ENCODE measurements at places on chromosomes 6 and 20.

- no peak for DNase-seq
Measured at GRCh38 chr6:15143086-15143485, 102.8 kb upstream of the JARID2 start.

DNA sequence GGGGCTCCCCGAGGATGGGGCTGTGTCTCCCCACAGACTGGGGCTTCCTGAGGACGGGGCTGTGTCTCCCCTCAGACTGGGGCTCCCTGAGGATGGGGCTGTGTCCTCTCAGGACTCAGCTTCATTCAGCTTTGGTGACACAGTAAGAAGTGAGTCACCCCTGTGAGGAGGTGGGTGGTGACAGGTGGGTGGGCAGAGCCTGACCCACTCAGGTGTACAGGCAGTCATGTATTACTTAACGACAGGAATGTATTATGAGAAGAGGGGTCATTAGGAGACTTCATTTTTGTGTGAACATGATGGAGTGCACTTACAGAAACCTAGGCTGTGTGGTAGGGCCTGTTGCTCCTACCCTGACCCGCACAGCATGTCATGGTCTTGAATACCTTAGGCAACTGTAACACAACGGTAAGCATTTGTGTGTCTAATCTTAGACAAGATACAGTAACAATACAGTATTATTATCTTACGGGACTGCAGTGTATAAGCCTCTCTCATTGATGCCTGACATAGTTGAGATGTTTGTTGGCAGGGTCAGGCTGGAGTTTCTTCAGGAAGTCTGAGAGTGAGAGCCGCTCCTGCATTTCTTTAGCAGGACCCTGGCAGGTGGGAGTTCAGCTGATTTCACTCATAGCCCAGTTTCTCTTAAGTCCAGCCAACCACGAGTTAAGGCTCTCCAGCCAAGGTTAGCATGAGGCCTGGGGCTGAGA, 10.9 kb upstream of the PGC start:
- DNase-seq = no peak

DNA sequence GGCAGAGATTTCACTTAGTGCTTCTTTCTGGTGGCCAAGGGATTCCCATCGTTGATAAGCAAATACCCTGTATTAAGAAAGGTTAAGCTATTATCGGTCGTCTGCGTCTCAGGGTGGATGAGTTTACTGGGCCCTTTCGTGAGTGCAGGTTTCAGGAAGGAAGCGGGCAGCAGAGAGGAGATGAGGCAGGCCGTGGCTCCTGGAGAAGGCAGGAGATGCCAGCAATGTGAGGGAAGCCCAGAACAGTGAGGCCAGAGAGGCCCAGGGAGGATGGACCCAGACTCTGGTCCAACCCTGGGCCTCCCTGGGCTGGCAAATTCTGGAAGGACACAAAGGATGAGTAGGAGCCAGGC, 11.2 kb downstream of the TFEB start:
- no peak for DNase-seq

DNA sequence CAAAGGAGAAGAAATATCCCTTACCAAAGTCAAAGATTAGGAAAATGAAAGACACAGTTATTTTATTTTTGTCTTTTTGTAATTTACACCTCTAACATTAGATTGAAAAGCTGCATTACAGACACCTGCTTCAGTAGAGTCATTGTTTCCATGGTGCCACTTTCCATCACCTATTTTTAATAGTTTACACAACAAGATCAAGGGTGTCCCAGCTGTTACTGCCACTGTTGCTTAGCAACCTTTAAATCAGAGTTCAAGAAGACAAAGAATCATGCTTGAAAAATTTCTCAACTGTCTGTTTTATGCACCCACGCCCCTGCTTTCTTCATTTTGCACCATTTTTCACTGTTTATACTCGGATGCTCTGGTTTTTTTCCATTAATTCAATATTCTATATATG, 668.2 kb upstream of the GJE1 start:
- no peak for DNase-seq

GRCh38 chr6:139172151-139172550, 37.3 kb downstream of the HECA start:
- DNase-seq = no peak

GRCh38 chr20:44129911-44130718, 56.9 kb downstream of the JPH2 start:
- DNase-seq = no peak

DNA sequence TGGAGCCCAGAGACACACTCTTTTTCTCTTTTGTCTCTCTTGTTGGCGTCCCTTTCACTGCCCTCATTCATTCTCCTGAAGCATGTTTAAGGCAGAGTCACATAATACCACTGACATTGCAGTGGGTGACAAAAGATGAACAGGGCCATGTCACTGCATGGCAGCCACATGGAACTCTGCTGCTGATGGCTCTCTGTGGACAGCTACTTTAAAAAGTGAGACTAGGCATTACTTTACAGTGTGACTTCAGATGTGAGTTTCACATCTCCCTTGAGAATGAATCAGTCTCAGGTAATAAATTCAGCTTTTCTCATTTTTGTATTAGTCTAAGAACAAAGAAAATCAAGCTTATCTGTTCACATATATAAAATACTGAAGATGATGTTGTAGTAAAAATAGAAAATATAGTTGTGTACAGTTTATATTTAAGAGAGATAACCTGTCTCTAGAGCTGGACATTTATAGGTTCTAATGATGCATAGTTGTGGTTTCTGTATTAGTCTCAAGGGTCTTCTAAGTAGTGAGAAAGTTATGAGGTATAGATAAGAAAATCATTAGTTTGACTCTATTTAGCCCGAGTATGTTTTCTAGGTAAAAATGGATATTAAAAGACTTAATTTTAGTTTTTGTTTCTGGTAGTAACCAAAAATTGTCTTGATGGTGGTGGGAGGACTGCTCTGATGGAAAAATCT, 6.1 kb downstream of the MRS2 start:
- no peak for DNase-seq

- no peak for DNase-seq
Measured at GRCh38 chr6:47111685-47112084, 69.6 kb upstream of the ADGRF1 start.

GRCh38 chr6:159959976-159960384, 8.9 kb upstream of the IGF2R start:
- no peak for DNase-seq

GRCh38 chr20:3628502-3629314, 34.5 kb downstream of the GFRA4 start:
- no peak for DNase-seq

- no peak for DNase-seq
Measured at GRCh38 chr6:133079901-133080300, 161.3 kb upstream of the EYA4 start.

- DNase-seq = no peak
Measured at GRCh38 chr6:40583709-40584108, 3.5 kb downstream of the LRFN2 start.

DNA sequence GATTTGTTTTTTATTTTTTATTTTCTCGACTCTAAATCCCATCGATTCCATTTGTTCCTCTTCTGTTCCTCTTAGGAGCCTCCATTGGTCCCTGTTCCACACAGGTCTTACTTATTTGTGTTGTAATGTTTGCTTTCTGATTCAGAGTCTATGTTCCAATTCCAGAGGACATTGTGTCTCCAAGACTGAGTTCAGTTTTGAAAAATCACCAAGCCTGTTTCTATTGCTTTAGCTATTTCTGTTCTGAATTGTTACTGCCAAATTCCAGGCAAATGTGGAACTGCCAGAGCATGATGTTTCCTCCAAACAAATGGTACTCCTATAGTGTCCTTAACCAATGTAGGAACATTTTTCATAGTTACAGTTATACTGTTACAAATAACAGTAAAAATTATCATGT, 270.9 kb upstream of the SPTLC3 start:
- DNase-seq = no peak

- DNase-seq = no peak
Measured at GRCh38 chr6:33622456-33623431, 1.6 kb downstream of the ITPR3 start.

GRCh38 chr20:38471987-38472512, 593 bp upstream of the RALGAPB start:
- DNase-seq = no peak

GRCh38 chr6:47157653-47158219, 115.6 kb upstream of the ADGRF1 start:
- DNase-seq = no peak

DNA sequence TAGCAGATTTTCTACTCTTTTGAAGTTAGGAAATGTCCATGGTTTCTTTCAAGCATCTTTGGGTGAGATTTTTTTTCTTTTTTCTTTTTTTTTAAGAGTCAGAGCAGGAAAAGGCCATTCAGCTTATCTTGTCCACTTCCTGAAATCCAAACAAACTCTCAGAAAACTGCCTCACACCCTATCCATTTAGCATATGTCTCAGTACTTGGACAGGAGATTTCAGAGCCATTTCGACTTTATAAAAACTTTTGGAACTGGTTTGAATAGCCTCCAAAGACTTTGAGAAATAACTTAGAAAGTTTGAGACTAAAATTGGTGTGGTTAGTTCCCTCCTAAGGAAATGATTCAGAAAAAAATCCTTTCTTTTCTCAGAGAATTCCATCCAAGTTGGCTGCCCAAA, 125.1 kb downstream of the MYLK4 start:
- DNase-seq = no peak

GRCh38 chr6:150806790-150807189, 58.7 kb upstream of the MTHFD1L start:
- DNase-seq = no peak

GRCh38 chr6:165940366-165940765, 227.3 kb downstream of the TBXT start:
- no peak for DNase-seq

DNA sequence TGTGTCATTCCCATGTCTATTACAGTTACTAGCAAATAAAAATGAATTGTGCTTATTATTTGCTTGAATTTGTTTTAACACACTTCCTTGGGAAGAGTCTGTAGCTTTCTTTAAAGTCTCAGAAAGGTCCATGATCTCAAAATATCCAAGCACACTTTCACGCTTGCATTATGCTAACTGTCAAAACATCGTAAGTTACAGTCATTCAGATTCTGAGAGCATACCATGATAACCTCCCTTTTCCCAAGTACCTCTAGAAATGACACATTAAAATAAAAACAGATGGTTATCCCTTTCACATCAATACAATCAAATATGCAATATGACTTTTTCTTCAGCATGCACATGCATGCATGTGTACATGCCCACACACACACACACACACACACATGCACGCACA, 1044.4 kb upstream of the MAP3K7 start:
- no peak for DNase-seq

DNA sequence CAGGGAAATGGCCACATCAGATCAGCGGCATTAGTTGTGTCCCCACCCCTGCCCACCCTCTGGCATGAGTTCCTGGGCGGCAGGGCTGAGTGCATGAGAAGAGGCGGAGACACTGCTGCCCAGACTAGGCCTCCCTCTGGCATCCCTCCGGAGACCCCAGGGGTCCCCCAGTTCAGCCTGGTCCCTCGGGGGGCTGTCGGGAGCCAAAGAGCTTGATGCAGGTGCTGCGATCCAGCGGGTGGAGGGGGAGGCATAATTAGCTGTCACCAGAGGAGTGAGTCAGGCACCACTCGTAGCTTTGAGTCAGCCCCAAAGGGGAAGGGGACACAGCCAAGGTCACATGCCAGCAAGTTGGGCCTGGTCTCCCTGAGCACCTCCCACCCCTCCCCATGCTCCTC, 34.5 kb downstream of the DLGAP4 start:
- DNase-seq = no peak

DNA sequence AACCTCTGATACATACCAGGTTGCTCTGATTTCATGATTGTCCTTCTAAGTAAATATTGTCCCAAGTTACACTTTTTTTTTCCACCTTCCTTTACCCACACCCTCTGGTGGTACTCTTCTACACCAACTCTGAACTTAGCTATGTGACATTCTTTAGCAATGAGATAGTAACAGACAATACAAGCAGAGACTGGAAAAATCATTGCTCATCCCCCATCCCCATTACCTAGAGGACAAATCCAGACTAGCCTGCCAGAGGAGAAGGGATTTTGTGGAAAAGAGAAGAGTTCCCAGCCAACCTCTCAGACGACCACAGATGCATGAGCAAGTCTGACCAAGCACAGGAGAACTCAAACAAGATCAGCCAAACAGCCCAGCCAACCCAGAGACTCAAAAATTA, 32.8 kb upstream of the TFAP2B start:
- no peak for DNase-seq

DNA sequence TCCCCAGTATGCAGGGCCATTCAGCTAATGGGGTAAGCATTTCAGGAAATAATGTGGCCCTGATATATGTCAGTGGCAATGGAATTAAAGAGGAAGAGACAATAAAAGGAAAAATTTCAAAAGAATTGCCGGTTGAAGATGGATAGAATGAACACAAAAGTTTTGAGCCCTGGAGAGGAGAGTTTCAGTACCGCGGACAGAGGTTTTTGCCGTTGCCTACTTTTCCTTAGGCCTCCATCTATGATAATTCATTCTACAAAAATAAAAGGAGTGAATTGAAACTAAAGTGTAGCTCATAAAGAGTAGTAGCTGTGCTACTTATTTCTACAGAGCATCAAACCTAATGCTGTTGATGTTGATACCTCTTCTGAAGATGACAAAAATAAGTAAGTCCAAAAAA, 140.7 kb downstream of the RNASET2 start:
- DNase-seq = no peak

GRCh38 chr6:36821581-36822335, 17.5 kb downstream of the CPNE5 start:
- no peak for DNase-seq

DNA sequence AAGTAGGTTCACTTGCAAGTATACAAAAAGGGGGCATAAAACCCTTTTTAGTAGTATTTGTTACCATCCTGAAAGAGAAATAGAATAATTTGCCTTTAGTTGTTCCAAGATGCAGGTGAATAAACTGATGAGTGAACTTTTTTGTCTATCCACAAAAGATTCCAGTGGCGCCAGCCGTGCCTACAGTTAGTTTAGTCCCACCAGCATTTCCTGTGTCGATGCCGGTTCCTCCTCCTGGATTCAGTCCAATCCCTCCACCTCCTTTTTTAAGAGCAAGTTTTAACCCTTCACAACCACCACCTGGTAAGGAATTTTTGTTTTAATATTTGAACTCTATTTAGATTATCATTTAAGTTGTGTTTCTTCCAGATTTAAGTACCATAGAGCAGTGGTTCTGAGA, 90.9 kb downstream of the SCAF8 start:
- DNase-seq = no peak

- no peak for DNase-seq
Measured at GRCh38 chr6:161434921-161435747, 161.3 kb upstream of the AGPAT4 start.

- peak; percentile 26 for DNase-seq
Measured at GRCh38 chr20:35269055-35269781, 8.7 kb downstream of the MMP24OS start.

- no peak for DNase-seq
Measured at GRCh38 chr20:62305149-62305764, 2.5 kb downstream of the ADRM1 start.

DNA sequence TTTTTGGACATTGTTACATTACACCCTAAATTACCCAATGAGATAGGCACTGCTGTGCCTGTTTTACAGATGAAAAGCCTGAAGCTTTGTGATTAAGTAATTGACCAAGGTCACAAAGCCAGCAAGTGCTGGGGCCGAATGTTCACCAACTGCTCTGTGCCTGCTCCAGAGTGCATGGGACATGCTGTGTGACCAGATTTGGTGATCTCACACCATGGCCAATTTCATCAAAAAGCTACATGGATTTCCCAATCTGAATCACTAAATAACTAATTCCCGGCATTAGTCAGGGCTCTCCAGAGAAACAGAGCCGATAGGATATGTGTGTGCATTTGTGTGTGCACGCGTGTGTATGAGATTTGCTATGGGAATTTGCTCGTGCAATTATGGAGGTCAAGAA, 228.3 kb upstream of the ECI2 start:
- no peak for DNase-seq

GRCh38 chr6:10565913-10566312, 44.8 kb downstream of the GCNT2 start:
- DNase-seq = no peak
